ENCODE measurements at places on chromosomes 3 and 15. TPM values are rescaled to one million over a fixed set of nuclear protein-coding genes. Genes with fewer than 3 reads are reported as not detected.

PLA2G4D gene
- not detected for total RNA-seq

GRCh38 chr3:190323246-190323626, 990 bp upstream of the CLDN1 start:
- DNase-seq, result no peak

GRCh38 chr15:73594109-73594508, 39.1 kb downstream of the NPTN start:
- DNase-seq, result no peak

PLIN1 gene
- not detected for total RNA-seq

DNA sequence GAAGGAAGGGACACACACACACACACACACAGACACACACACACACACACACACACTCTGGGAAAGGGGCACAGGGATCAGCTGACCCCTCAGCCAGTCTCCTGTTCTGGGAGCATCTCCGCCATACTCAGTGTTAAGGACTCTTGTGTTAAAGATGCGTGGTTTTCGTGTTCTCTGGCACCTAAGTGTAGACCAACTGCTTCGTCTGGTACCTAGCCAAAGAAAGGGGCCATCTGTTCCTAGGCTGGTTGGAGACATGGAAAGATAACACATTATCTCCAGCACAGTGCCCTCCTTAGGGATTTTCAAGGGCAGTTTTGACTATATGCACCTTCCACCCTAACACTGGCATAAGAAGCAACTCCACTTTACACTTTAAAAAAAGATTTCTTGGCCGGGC, 65.1 kb downstream of the EPHB1 start:
- no peak for DNase-seq

DNA sequence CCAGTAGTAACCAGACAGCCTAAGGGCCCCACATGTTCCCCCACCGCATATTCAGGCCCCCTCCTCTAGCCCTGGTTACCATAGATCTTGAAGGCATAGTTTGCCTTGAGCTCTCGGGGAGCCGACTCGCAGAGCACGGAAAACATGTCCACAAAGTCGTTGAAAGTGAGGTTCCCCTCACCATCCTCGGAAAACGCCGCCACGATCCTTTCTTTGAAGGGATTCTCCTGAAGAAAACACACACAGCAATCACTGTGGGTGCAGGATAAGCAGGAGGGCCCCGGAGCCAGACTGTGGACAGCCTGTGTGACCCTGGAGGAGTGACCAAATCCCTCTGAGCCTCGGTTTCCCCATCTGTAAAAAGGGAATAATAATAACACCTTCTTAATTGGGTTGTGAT, 16.8 kb downstream of the SH2D7 start:
- DNase-seq, result no peak

GRCh38 chr3:141901914-141902313, 25.5 kb downstream of the ATP1B3 start:
- no peak for DNase-seq

RABL3 gene
- total RNA-seq, result 26.6 TPM

DNA sequence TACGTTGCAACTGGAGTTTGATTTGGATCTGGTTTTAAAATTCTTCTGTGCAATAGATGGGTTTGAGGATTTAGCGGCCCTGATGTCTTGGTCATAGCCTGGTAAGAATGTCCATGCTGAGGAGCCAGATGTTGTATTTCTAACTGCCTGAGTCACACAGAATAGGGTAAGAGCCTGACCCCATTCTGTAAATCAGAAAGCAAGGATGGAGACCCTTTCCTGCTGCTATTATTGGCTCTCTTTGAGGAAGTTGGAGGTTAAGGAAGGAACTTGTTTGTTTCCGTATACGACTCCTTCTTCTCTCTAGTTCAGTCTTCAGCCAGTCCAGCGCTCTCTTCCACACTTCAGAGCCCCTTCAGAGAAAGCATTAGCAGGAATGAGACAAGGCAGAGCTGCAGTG, 65.1 kb downstream of the HCN4 start:
- no peak for DNase-seq
